ENCODE measurements at places on chromosomes 12 and 14. TPM values are rescaled to one million over a fixed set of nuclear protein-coding genes. Genes with fewer than 3 reads are reported as not detected.

CLEC9A gene
- total RNA-seq, result not detected

SALL2 gene
- 307 TPM for total RNA-seq

BCDIN3D gene
- 1.6 TPM for total RNA-seq

PAN2 gene
- 46.7 TPM for total RNA-seq

DTX3 gene
- 52.4 TPM for total RNA-seq

CLEC4D gene
- not detected for total RNA-seq

FLRT2 gene
- total RNA-seq, result 9.4 TPM

- DNase-seq, result no peak
Measured at GRCh38 chr14:96303981-96304380, 48.0 kb downstream of the BDKRB1 start.

DNA sequence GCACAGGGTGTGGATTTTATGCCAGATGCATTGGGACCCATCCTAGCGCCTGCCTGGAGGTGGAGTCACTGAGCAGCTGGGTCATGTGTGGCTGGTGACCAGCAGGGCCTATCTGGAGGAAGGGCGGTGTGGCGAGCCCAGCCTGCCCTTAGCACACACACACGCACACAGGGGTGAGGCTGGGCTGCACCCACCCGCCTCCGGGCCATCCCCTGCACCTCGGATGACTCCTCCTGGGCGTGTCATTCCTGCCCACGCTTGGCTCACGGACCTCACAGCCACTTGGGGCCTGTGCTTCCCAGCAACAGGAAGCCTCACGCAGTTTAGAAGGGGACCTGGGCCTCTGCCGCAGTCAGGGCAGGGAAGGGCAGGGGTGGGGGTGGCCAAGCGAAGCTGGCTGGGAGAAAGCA, 36.2 kb upstream of the FZD10 start:
- no peak for DNase-seq

DNA sequence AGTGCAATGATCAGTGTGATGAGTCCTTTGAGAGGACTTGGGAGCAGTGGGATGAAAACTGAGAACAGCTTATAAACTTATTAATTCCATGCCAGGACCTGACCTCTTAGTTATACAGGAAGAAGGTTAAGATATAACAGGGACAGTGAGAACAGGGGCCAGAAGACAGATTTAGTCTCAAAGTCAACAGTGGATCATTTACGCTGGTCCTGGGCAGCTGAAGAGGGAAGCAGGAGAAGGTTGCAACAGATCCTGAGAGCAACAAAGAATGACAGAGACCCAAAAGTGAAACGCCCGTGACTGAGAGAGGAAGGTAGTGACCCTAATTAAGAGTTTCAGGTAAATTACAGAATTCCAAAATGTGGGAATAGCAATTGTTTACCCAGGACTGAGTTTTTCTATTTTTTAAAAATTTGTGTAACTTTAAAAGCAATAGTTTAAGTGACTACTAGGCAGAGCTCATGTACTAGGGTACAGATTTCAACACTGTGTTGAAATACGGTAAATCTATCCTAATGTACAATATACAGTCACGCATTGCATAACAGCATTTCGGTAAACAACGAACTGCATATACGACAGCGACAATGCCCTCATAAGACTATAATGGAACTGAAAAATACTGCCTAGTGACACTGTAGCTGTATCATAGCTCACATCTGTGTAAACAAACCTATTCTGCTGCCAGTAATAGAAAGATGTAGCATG, 77.7 kb upstream of the GNPNAT1 start:
- DNase-seq, result no peak

DNA sequence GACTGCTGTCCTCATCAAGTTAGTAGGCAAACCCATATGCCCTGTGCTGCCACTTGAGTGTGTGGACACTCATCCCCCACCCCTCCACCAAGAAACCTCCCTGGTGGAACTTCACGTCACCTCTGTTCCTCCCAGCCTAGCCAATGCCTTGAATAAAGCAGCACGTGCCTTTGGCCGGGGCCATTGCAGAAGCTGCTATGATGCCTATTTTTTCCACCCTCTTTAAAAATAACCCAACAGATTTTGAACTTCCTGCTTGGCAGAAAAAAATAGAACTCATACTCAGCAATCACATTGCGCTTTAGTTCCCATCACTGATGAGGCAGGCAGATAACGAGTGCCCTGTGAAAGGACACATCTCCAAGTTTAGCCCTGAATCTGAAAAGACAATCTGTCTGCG, 23.1 kb upstream of the PWP1 start:
- DNase-seq, result no peak

GRCh38 chr12:89829434-89829975, 120.9 kb upstream of the ATP2B1 start:
- no peak for DNase-seq

- no peak for DNase-seq
Measured at GRCh38 chr14:54637270-54638134, 70.6 kb downstream of the SAMD4A start.

GRCh38 chr12:106303202-106303820, 778 bp downstream of the TCP11L2 start:
- DNase-seq, result peak; percentile 82

DNA sequence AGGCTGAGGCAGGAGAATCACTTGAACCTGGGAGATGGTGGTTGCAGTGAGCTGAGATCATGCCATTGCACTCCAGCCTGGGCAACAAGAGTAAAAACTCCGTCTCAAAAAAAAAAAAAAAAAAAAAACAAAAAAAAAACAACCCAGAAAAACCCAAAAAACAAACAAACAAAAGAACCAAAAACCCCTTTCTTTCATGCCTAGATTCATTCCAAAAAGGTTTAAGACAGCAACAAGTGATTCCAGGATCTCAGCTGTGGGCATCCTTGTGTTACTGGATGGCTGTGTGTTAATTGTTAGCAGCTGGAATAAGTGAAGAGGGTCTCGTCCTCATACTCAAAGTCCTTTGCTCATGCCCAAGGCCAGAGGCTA, 9.4 kb downstream of the GPRC5A start:
- DNase-seq, result no peak

DNA sequence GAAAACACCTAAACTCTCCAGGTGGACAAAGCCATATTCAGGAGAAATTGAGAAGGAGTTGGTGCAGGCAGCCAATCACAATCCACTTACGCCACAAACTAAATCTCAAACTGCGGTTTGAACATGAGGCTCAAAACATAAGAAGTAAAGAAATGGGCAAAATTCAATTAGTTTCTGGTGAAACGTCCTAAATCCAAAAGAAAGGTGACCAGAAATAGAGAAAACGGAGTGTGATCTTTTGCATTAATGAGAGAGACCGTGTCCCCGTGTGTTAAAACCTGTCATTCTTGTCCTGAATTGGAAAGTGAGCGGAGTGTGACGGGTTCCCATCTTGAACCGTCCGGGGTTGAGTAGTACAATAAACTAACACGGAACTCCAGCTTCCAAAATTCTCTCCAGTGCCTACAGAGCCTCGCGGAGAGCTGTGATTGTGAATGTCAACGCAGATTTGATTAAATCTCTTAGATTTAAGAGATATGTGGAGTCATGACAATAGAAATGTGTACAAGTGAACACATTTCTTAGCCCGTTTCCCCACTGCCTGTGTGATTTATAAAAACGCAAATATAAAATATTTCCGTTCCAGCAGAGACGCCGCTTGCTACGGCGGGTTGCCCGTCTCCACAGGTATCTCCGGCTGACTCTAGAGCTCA, 595 bp upstream of the METAP2 start:
- DNase-seq, result no peak

- no peak for DNase-seq
Measured at GRCh38 chr12:23133471-23133870, 508.5 kb downstream of the ETNK1 start.

GRCh38 chr12:915090-915489, 34.4 kb downstream of the RAD52 start:
- DNase-seq, result no peak

DNA sequence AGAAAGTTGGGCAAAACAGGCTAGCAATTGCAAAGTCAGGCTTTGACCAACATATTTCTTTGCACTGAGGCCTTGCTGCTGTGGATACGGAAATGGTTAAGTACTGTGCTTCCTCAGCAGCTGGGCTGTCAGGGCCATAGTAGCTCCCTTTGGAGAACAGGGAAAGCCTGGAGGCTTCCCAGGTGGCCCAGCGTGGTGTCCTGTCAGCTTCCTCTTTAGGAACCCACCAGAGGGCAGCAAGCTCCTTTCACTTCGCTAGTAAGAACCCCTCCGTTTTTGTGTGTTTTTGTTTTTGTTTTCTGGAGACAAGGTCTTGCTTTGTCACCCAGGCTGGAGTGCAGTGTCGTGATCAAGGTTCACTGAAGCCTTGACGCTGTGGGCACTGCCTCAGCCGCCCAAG, 1.7 kb upstream of the CFAP251 start:
- no peak for DNase-seq

DNA sequence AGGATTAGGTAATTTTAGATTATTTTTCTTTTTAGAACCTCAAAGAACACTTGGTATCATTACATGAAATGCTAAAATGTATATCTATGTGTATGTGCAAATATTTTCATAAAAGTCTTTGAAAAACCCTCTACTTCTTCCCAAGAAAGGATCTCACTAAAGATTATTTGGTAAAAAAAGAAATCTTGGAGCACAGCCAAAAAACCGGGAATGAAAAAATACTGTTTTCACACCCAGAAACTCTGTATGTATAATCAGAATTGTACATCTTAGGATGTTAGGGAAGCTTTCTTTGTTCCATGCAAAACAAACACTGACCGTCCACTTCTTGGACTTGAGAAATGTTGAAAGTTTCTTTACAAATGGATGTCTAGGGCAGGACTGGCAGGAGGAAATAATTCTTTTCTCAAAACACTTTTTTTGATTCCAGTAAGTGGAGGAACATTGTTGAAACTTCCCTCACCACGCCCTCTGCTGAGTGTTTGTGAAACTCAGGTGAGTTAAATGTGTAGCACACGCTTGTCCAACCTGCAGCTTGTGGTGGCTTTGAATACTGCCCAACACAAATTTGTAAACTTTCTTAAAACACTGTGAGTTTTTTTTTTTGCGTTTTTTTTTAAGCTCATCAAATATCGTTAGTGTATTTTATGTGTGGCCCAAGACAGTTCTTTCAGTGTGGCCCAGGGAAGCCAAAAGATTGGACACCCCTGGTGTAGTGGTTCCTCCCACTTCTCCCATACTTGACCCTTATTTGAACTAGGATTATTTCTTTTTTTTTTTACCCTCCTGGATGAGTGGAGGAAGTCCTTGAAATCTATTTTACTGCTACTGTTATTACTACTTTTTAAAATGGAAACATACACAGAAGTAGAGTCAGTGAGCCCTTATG, 26.6 kb downstream of the FBXO34 start:
- DNase-seq, result no peak
